CD4-positive, alpha-beta T cell treated with Interleukin-6 at 100 ng/mL for 8 hours (primary cell): ENCODE measurements at places on chromosomes 6 and 20.

DNA sequence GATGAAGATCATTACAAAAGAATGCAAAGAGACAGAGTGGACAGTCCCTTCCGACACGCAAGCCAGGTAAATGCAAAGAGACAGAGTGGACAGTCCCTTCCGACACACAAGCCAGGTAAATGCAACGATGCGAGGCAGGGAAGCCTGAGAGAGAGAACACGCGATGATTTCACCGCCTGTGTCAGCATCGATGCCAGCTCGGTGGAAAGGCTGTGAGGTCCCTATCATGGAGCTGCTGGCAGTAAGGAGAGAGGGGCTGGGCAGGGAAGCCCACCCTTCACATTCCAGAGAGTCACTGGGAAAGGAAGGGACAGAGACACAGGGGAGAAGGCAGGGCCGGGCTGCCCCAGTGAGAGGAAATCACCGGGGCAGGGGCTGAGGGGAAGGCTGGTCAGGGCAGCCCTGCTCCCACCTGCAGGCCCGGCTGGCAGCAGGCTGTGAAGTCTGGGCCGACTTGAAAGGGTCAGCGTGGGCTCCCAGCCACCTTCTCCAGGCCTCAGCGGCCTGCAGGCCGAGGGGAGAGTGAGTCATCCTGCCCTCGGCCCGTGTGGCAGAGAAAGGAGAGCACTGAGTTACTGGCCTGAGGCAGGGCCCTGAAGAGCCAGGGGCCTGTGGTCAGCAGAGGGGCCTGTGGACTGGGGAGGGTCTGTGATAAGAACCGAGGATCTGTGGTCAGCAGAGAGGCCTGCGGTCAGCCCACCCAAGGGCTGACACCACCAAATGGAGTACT, 80.4 kb downstream of the DACT2 start:
- no peak for DNase-seq

GRCh38 chr20:33515569-33516216, 25.8 kb downstream of the CBFA2T2 start:
- DNase-seq: no peak

GRCh38 chr6:45495429-45496084, 117.8 kb upstream of the SUPT3H start:
- peak; percentile 51 for DNase-seq

GRCh38 chr6:23111984-23112383, 542.6 kb downstream of the HDGFL1 start:
- no peak for DNase-seq
